ENCODE measurements at places on chromosomes 13 and 19.

- DNase-seq = no peak
Measured at GRCh38 chr13:109095126-109095525, 465.7 kb downstream of the MYO16 start.

- no peak for DNase-seq
Measured at GRCh38 chr13:61536433-61536832, 120.8 kb upstream of the PCDH20 start.

GRCh38 chr13:30734439-30734838 is 904 bp upstream of the ALOX5AP start:
- no peak for DNase-seq

DNA sequence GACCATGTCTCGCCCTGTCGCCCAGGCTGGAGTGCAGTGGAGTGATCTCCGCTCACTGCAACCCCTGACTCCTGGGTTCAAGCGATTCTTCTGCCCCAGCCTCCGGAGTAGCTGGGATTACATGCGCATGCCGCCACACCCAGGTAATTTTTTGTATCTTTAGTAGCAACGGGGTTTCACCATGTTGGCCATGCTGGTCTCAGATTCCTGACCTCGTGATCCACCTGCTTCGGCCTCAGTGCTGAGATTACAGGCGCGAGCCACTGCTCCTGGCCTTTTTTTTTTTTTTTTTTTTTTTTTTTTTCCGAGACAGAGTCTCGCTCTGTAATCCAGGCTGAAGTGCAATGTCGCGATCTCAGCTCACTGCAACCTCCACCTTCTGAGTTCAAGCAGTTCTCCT is 4.9 kb upstream of the KEAP1 start:
- DNase-seq = no peak

- DNase-seq = no peak
Measured at GRCh38 chr19:17737690-17738153, 13.6 kb upstream of the FCHO1 start.

DNA sequence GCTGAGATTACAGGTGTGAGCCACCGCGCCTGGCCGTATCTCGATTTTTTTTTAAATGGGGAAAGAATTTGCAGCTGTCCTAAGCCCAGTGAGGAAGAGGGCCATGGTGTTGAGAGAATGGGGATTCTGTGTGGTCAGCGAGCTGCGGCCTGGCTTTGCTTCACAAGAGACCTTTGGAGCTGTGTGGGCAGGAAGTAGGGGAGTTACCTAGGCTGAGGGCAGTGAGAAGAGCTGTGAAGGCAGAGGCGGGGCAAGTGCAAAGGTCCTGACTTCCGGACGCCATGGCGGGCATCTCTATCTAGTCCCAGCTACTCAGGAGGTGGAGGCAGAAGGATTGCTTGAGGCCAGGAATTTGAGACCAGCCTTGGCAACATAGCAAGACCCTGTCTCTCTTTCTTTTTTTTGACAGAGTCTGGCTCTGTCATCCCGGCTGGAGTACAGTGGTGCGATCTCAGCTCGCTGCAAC is 4.9 kb downstream of the AP2A1 start:
- DNase-seq = no peak

DNA sequence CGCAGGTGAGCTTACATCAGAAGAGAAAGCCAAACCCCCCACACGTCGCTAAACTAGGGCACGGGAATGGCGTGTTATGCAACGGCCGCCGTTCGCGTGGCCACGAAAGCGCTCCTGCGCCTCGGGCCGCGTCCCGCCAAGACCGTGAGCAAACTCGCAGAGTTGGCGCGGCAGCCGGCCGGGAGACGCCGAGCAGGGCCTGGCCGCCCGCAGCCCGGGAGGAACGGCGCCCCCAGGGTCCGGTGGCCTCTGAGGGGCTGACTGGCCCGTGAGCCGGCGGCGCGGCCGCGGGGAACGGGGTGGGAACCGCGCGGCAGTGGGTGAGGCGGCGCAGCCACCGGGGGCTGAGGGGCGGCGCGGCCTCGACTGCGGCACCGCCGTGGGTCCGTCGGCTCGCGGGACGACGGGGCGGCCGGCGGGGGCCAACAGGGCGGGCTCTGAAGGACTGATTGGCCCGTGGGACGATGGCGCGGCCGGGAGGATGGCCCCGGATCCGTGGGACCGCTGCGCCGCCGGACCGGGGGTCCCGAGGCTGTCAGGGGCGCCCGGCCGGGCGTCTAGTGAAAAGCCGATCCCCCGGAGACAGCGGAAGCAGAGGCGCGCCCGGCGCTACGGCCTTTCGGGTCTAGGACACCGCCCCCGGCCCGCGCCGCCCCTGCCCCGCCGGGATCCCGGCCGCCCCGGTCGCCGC is 903 bp downstream of the LATS2 start:
- DNase-seq = peak; percentile 17

DNA sequence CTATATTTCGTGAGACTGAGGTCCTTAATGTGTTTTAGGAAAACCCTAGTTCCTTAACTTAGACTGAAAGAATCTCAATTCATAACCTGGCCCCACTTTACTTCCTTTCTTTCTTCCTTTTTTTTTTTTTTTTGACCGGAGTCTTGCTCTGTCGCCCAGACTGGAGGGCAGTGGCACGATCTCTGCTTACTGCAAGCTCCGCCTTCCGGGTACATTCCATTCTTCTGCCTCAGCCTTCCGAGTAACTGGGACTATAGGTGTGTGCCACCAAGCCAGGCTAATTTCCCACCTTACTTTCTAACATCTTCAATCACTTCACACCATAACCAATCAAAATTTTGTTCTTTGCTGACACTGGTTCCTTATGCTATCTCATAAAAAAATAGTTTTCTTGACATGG is 2097.0 kb downstream of the PCDH9 start:
- no peak for DNase-seq

GRCh38 chr19:8340341-8341096 is 2.5 kb downstream of the KANK3 start:
- no peak for DNase-seq
